NCI-H1930 (cell line): ENCODE measurements at places on chromosomes 11 and 22.
A peak's percentile ranks its signal among the peaks of the same experiment; 100 is the strongest.

DNA sequence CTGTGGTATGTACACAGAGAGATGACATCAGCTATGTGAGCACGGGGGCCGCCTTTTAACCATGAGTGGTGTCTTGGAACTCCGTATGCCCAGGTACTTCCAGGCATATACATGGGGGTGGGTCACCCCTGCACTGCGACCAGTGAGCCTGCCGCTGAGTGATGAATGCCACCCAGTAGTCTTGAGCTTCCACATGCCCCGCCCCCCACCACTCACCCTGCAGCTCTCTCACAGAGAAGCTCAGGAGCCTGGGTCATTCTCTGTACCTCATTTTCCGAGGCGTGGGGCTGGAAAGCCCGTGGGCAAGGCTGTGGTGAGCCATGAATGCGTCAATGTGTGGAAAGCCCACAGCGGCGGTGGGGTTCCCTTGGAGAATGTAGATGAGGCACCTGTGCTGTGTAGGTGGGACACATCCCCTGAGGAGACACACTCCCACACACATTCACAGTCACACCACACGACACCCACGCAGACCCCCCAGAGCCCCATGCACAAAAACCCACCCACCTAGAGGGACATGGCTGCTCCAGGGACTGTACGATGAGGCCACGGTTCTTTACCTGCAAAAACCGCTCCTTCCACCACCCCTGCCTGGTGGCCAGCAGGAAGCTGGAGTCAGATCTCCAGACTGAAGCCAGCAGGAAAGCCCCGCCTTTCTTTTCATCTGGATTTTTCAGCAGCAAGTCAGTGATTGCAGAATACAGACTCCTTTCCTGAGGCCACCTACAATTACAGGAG is 67.6 kb downstream of the PIWIL3 start:
- no peak for DNase-seq

- no peak for DNase-seq
Observed at GRCh38 chr11:17544181-17544622, at the start of gene USH1C. USH1C (minus strand) TSS chr11:17544416; CDS start chr11:17544307, 109 bp downstream.

DNA sequence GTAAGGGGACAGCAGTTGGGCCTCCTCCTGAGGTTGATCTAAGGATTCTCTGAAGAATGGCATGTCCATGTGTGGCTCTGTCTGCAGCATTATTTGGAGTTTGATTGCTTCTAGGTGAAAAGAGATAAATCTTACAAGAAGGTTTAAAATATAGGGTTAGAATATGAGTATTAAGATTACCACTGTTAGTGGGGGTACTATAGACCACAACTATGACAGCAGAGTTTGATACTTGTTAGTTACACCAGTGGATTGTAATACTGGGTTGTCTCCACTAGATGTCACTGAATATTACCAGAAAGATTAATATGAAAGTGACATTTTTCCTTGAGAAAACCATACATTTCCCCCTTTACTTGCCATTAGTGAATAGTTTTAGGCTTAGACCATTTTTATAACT is 47.9 kb downstream of the ZNF280B start:
- DNase-seq, result no peak

GRCh38 chr11:93432247-93432646 is 101.7 kb downstream of the DEUP1 start:
- no peak for DNase-seq

GRCh38 chr22:47663615-47664605 is 901.5 kb downstream of the TBC1D22A start:
- no peak for DNase-seq

DNA sequence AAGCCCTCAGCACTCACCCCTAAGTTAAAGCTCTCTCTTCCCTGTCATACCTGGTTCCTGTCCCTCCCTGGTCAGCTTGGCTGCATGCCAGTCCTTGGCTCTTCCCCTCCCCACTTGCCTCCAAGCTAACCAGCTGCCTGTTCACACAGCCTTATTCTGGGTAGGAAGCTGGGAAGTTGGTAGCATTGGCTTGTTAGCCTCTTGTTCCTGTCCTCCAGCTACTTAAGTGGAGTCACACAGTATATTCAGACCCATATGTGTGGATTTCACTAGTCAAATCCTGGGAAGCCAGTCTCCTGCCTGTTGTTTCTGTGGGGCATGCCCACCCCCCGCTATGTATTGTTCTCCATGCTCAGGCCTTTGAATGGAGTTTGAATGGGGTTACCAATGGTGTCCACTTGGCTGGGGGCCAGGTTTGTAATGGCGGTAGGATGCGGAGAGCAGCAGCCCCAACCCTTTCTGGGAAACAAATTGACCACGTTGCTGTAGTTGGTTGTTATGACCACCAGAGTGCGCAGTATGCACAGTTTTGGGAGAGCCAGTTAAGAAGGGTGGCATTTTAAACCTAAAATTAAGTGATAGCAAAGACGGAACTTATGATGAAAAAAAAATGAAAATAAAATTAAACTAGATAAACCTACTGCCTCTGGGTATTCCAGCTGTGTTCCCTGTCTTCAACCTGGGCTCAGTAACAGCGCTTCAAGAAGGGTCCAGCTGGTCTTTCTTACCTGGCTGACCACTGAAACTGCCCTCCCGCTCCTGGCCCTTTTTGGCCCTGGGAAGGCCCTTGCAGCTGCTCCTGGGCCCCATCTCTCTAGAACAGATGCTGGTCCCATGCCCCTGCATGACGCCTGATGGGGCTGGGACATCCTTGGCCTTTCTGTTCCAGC is 10.7 kb upstream of the RPS3 start:
- DNase-seq, result peak; percentile 48

GRCh38 chr11:72300268-72300667 is 56.3 kb upstream of the PHOX2A start:
- DNase-seq, result no peak
